CD4-positive, alpha-beta T cell treated with Interleukin-4 for 1 hour (primary cell): ENCODE measurements at places on chromosomes 11 and 22.

DNA sequence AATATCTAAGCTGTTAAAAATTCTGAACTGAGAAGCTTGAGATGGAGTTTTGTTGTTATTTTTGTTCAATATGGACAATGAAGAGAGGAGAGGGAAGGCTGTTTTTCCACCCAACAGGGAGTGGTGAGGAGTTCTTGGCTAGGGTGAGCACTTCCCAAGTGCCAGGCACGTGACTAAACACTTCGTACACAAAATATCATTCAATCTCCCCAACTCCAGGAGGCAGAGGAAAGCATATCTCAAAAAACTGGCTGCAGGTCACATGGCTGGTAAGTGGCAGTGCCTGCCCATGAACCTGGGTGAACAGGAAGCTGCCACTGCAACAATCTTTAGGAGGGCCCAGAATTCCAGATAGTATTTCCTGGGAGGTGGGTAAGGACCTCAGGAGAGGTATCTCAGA lies 11.6 kb downstream of the ELF5 start:
- DNase-seq, result no peak

DNA sequence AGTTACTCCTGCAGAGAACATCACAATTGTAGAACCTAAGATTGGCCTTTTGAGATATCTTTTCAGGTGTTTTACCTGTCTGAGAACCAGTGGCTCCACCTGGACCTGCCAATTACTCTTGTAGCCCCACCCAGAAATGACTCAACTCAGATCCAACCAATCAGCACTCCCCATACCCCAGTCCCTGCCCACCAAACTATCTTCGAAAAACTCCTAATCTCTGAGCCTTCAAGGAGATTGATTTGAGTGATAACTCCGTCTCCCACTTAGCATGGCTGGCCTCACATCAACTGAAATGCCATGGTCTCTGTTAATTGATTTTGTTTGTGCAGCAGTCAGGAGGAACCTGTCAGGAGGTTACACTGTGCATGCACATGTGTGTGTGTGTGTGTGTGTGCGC lies 103.6 kb downstream of the MTNR1B start:
- no peak for DNase-seq

- no peak for DNase-seq
Measured at GRCh38 chr22:19937616-19938473, 3.7 kb upstream of the COMT start.

- DNase-seq, result peak; percentile 59
Measured at GRCh38 chr11:11036848-11037732, 179.2 kb upstream of the ZBED5 start.

DNA sequence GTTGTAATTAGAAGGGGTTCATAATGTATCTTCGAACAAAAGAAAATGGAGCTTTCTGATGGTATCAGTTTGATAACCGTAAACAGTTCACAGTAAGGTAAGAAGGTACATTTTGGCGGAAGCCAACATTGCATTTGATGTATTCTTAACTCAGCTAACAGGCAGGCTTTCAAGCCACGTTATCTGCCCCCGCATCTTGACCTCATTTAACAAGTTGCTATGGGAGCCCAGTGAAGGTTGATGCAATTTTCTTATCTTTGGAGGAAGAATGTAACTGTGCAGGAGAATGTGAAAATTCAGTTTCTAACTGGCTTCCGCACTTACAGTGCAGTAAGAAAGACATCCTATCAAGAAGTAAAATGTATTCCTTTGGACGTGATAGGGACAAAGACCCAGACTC lies 110.6 kb downstream of the ETS1 start:
- peak; percentile 88 for DNase-seq

- DNase-seq, result no peak
Measured at GRCh38 chr11:42407341-42407740, 904.5 kb upstream of the API5 start.

DNA sequence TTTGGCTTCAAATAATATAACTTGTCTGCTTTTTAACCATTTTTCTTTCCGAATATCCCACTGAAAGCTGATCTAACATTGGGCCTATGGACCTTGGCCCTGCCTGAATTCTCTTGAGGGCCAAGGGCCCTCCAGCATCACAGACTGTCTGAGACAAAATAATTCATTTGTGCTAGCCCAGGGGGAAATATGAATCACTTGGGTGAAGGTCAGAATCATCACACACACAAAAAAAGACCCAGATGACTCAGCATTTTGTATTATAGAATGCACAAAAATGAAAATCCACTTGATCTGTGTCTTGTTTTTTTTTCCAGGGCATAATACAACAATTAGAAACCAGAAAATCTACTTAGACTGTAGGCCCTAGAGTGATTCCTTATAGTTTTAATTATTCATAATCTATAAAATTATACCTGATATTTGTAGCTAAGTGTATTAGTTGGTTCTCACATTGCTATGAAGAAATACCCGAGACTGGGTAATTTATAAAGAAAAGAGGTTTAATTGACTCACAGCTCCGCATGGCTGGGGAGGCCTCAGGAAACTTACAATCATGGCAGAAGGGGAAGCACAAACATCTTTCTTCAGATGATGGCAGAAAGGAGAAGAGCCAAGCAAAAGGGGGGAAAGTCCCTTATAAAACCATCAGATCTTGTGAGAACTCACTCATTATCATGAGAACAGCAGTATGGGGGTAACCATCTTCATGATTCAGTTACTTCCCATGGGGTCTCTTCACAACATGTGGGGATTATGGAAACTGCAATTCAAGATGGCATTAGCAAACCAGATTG lies 15.6 kb upstream of the RDX start:
- DNase-seq, result no peak

DNA sequence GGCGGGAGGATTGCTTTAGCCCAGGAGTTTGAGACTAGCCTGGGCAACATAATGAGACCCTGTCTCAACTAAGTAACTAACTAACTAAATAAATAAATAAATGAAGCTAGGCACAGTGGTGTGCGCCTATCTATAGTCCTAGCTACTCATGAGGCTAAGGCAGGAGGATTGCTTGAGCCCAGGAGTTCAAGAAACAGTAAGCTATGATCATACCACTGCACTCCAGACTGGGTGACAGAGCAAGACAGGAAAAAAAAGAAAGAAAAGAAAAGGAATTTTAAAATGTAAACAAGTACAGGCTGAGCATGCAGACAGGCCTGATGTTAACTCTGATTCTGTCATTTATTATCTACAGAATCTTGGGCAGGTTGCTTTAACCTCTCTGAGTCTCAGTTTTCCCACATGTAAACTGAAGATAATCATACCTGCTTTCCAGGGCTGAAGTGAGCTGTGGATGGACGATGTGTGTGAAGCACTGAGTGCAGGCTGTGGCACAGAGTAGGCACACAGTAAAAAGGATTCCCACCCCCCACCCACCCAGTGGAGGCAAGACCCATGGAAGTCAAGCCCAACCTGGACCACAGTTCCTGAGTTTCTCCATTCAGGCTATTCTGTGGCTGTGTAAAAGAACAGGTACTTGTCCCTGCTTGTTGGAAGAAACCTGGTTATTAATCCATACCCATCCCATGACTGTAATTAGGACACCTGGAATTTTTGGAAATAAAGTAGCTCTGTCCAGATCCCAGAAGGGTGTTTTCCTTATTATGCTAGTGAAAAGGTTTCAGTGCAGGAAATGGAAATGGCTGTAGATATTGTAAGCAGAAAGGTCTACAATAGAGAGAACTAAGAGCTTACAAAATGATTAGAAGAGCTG lies 18.7 kb upstream of the SCUBE2 start:
- DNase-seq, result no peak

DNA sequence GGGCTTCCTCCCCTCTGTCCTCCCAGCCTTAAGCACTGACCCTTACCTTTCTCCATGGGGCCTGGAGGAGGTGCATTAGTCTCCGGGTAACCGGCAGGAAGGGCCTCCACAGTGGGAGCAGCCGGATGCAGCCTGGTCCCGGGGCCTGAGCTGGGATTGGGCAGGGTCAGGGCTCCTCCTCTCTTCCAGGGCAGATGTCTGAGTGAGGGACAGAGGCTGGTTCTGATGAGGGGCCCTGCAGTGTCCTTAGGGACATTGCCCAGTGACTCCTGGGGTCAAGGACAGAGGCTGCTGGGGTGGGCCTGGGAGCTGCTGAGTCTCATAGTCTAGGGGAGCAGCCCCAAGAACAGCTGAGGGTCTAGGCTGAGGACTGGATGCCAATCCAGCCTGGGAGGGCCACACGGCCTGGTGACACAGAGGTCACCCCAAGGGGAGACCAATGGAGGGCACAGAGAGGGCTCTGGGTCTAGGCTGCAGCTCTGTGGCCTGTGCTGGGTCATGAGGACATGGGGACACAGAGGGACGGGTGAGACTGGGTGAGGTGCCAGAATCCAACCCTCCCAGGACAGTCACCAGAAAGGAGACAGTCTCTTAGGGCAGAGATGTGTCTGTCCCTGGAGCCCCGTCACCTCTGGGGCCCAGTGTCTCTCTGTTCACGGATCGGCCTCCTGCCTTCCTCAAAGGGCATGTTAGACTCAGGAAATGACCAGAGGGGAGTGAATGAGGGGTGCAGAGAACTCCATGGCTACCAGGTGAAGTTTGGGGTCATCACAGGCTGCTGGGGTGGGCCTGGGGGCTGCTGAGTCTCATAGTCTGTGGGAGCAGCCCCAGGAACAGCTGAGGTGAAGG lies 6.5 kb downstream of the IGLL5 start:
- DNase-seq, result no peak

DNA sequence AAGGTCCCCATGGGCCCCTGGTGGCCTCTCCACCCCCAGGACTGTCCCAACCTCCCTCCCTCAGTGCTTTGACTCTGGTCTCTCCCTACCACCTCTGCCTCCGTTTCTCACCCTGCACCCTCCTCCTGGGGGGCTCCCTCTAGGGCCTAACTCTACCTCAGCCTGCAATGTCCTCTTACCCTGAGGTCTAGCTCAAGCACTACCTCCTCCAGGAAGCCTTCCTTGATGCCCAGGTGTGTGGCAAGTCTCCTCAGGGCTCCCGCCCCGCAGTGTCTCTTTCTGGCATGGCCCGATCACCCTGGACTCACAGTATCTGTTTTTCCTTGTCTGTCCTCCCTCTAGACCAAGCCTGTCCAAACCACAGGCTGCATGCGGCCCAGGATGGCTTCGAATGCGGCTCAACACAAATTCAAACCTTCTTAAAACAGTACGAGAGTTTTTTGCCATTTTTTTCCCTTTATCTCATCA lies 90.8 kb downstream of the PHF21B start:
- no peak for DNase-seq

GRCh38 chr11:71580057-71581003 lies 2.3 kb downstream of the KRTAP5-11 start:
- DNase-seq, result peak; percentile 19

GRCh38 chr22:46895753-46896152 lies 133.3 kb downstream of the TBC1D22A start:
- DNase-seq, result no peak

- no peak for DNase-seq
Measured at GRCh38 chr11:60942970-60943565, 8.9 kb downstream of the SLC15A3 start.

- DNase-seq, result no peak
Measured at GRCh38 chr11:13206086-13206640, 71.4 kb upstream of the BMAL1 start.

- no peak for DNase-seq
Measured at GRCh38 chr11:123251657-123252344, 56.8 kb upstream of the CLMP start.

- DNase-seq, result no peak
Measured at GRCh38 chr11:79054636-79055035, 386.2 kb downstream of the TENM4 start.

DNA sequence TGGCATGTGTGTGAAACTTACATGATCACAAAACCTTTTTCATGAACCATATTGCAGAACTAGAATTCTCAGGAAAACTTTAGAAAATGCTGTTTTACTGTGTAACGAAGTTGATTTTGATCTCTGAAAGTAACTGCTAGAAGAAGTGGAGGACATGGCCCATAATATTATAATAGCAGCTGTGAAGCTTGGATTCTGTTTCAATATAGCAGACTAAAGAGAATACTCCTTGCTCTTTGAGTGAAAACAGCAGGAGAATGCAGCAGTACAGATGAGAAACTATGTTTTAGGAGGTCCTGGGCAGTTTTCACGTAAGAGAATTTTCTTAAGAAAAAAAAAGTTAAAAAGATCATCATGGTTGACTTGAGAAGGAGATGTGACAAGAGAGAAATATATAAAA lies 76.7 kb upstream of the POU2AF2 start:
- DNase-seq, result no peak

DNA sequence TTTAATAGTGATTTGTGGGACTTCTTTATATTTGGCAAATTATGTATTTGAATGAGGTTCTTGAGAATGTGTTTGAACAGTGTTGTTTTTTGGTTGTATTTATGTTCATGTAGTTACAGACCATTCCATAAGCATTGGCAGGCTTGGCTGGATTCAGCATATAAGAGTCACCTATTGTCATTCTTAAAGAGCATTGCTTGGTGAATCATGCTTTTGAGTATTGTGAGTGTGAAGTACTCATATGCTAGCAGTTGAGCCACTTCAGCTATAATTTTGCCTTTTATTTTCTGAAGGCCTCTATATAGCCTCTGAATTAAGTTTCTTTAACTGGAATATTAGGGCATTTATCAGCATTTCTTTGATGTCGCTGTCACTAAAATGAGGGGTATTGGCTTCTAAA lies 110.0 kb upstream of the GAL start:
- DNase-seq, result no peak

GRCh38 chr11:1401656-1402221 lies 12.0 kb downstream of the BRSK2 start:
- DNase-seq, result peak; percentile 26

- DNase-seq, result peak; percentile 64
Measured at GRCh38 chr11:18115360-18116127, 9.7 kb upstream of the SAAL1 start.

- DNase-seq, result no peak
Measured at GRCh38 chr22:17131686-17132085, 10.5 kb upstream of the TMEM121B start.

- DNase-seq, result no peak
Measured at GRCh38 chr22:34877506-34877905, 188.5 kb upstream of the ISX start.

DNA sequence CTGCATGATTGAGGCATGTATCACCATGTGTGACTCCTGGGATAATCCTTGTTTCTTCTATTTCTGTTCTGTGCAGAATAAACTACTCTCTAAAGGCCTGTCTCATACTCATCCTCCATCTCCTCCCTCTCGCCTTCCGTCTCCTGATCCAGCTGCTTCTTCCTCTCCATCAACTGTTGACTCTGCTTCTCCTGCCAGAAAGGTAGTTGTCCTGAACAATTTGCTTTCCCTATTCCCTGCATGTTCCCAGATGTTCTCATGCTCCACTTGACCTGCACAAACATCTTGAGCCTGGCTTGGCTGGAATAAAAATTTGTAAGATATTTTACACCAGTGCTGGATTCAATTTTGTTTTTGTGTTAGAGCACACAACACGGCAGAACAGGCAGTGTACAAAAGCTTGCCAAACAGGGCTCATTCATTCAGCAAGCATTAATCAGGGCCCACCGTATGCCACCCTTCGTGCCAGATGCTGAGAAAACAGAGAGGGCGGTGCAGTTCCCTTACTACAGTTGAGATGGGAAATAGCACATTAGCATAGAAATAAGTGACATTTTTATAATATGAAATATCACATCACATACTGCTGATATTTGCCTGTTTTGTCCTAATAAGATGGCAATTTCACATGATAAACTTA lies 133.3 kb upstream of the PARVA start:
- no peak for DNase-seq
